ENCODE measurements at places on chromosomes 1 and 21.

GRCh38 chr1:36100376-36100775, 11.7 kb downstream of the ADPRS start:
- no peak for DNase-seq

- no peak for DNase-seq
Measured at GRCh38 chr1:221098471-221099405, 219.5 kb downstream of the HLX start.

GRCh38 chr1:14516974-14517840, 81.3 kb upstream of the KAZN start:
- no peak for DNase-seq

DNA sequence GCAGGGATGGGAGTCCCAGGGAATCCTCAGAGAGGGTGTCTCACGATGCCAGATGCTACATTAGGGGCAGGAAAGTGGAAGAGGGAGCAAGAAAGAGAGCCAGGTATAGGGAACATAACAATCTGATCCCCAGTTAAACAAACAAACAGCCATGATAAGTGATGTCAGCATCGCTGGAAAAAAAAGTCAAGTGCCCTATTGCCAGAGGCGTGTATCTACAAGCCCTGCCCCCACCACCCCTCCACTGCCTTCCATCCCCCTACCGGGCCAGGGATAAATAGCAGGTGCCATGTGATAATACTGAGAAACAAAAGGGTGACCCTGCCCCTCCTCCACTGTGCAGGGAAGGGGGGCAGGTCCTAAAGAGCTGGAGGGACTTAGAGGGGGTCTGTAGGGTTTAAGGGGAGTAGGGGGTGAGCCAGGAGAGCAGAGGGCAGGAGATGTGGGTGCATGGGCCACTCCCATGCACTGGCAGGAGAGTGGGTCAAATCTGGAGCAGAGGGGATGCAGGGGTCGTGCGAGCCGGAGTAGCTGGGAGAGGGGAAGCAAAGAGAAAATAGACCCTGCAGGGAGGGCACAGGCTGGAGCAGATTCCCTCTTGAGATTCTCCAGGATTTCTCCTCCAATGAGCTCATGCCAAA, 3.4 kb downstream of the SLC26A9 start:
- no peak for DNase-seq

DNA sequence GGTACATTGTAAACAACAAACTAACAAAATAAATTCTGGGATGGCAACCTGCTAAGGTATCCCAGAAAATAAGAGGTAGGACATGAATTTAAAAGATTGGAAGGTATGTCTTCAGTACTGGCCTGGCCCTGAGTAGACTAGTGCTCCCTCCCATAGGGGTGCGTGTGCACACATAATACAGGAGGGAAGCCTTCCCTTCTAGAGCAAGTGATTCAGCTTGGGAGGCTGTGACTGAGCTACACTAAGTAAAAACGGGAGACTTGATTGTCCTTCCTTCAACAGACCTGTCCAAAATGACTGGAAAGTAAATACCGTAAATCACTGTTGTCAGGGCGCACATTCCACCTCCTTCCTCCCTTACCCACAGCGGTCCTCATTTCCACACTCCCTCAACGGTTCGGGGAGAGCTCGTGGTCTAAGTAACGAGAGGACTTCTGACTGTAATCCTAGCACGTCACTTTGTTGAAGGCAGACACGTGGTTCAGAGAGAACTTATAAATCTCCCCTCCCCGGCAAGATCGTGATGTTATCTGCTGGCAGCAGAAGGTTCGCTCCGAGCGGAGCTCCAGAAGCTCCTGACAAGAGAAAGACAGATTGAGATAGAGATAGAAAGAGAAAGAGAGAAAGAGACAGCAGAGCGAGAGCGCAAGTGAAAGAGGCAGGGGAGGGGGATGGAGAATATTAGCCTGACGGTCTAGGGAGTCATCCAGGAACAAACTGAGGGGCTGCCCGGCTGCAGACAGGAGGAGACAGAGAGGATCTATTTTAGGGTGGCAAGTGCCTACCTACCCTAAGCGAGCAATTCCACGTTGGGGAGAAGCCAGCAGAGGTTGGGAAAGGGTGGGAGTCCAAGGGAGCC, at the start of gene TGFB2:
TGFB2 (plus strand) TSS at position 523 of the 859 bp plus-strand sequence. CDS start 1,366 bp downstream, outside the sequence.
- no peak for DNase-seq

Data from activated gamma-delta T cell treated with Interleukin-2 at 50 U/mL for 16 hours (primary cell).